ENCODE measurements at places on chromosomes 6 and 20. TPM values are rescaled to one million over a fixed set of nuclear protein-coding genes. Genes with fewer than 3 reads are reported as not detected.

LGSN gene
- total RNA-seq = not detected

- no peak for DNase-seq
Observed at GRCh38 chr6:4615231-4615630, 161.0 kb upstream of the CDYL start.

DNA sequence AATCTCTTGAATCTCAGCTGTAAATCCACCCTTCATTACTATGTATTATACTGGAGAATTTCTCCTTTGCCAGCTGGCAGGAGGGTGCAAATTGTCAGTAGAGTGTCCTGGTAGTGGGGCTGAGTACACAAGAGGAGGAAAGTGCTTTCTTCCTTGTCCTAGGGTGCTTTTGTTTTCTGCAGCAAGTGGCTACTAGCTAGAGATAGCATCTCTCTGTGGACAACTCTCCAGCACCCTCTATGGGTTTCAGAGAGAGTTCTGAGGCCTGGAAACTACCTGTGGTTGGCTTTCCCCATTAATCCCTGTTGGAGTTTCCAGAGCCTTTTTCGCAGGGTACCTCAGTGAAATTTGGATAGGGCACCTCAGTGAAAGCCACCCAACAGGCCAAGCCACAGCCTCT, 422.5 kb upstream of the RGS17 start:
- no peak for DNase-seq

DNA sequence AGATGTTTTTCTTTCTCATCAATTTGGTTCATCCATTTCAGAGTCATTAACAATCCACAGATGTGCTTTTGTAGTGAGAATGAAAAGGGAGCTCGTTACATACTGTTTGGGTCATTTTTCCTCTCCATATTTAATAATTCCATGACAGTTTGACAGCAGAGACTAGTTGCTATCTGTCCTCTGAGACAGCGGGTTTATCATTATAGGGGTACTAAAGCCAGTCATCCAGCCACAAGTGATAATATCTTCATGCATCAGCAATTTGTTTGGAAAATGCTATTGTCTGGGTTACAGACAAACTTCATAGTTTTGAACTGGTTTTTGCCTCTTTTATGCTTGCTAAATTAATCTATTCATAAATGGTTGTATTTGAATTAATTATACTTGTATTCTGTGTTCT, 350.6 kb upstream of the FLRT3 start:
- no peak for DNase-seq

DNA sequence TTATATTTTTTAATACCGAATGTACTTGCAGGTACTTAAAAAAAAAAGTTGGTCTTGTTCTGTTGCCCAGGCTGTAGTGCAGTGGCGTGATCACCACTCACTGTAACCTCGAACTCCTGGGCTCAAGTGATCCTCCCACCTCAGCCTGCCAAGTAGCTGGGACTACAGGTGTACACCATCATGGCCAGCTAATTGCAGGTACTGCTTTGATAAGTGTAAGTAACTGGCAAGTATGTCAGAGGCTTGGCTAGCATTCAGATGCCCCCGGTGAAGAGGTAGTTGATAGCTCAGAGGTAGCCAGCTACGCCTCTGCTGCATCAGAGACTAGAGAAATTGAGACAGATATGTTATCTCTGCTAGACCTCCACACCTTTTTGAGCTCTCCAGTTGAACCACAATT, 40.5 kb downstream of the BTBD9 start:
- no peak for DNase-seq

- no peak for DNase-seq
Observed at GRCh38 chr20:62064770-62065673, 659 bp downstream of the TAF4 start.

TRDN gene
- total RNA-seq = not detected

- DNase-seq = no peak
Observed at GRCh38 chr6:31351401-31352309, 5.3 kb downstream of the HLA-B start.

ZDHHC14 gene
- total RNA-seq = 3.7 TPM

GRCh38 chr6:148166339-148166968, 176.2 kb upstream of the SASH1 start:
- DNase-seq = no peak

ALDH8A1 gene
- total RNA-seq = 0.36 TPM

GRCh38 chr6:14060971-14061370, 56.6 kb upstream of the CD83 start:
- no peak for DNase-seq

DNA sequence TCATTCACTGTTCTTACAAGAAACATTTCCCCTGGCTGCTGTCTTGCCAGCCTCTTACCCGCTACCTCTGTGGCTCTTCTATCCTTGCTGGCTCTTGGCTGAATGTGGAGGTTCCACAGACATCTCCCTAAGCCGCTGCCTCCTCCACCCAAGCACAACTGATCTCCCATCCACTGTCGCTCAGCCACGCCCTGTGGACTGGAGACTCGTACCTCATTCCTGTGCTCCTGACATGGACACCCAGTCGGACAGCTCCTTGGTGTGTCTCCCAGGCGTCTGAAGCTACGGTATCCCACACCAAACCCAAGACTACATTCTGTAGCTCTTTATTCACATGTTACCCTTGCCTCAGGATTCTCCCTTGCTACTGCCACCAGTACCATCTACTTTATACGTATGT, 19.3 kb downstream of the RAE1 start:
- DNase-seq = no peak

GRCh38 chr20:38249536-38250310, 10.8 kb downstream of the KIAA1755 start:
- DNase-seq = no peak

GRCh38 chr6:73903155-73903554, 207.2 kb downstream of the CD109 start:
- DNase-seq = no peak

DNA sequence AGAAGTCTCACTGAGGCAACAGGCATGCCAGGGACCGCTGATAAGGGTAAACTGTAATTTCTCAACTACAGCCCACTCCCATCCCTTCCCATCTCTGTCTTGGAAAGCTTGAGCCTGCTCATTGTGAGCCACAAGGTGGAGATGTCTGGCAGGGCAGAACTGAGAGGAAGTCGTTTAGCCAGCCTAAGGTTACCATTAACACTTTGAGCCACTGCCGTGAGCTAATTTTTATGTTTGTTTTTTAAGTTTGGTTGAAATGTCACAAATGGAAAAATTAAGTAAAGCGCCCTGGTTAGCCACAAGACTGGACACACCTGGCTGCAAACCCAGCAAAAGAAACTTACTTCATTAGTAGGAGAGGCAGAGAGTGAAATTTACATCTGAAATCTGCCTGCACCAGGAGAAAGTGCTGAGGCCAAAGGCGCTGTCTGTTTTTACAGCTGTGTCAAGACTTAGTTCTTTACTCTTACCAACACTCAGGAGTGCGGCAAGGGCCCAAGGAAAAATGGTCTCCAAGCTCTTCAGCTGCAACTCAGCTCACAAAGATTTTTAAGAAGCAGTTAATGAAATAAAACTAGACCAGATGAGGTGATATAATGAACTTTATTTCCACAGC, 50.0 kb upstream of the FAM83C start:
- no peak for DNase-seq

POU5F1 gene
- not detected for total RNA-seq

GRCh38 chr20:25566821-25567220, 18.5 kb downstream of the NINL start:
- no peak for DNase-seq

BFSP1 gene
- total RNA-seq = not detected

- DNase-seq = no peak
Observed at GRCh38 chr6:113995634-113996033, 24.7 kb upstream of the HDAC2 start.

Data from activated naive CD4-positive, alpha-beta T cell treated with anti-CD3 and anti-CD28 coated beads, Interleukin-2, amount 50 U/mL, for 72 hours (primary cell).